Left ventricle myocardium superior (tissue), 1 donor: ENCODE measurements at places on chromosomes 4 and X.

GRCh38 chr4:80767944-80768343 lies 262.6 kb upstream of the BMP3 start:
- no peak for DNase-seq

GRCh38 chr4:57424232-57424897 lies 314.2 kb upstream of the IGFBP7 start:
- DNase-seq, result no peak

- DNase-seq, result no peak
Measured at GRCh38 chrX:73447311-73447794, 500 bp downstream of the CDX4 start.

GRCh38 chrX:38052096-38052495 lies 45.7 kb downstream of the SYTL5 start:
- DNase-seq, result no peak

DNA sequence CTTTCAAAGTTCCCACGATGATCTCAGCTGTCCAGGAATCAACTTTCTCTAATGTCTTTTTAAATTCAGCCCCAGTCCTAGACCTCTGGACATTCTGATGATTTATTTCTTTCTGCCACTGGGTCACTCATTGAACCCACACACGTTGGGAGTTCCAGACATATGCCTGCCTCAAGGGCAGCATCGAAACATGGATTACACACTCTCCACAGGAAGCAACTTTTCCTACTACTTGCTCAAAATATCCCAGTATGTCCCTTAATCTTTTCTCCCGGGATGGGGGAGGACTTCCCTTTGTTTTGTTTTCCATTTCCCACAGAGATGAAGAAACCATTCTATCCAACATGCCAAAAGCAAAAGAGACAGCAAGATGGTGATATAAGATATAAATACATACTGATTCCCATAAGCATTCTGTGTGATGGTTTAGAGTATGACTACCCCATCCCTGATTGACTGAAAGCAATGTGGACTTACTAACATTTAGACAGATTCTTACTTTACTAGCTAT lies 79.8 kb upstream of the PPARGC1A start:
- no peak for DNase-seq

GRCh38 chrX:35622040-35622439 lies 176.1 kb upstream of the MAGEB16 start:
- DNase-seq, result no peak

DNA sequence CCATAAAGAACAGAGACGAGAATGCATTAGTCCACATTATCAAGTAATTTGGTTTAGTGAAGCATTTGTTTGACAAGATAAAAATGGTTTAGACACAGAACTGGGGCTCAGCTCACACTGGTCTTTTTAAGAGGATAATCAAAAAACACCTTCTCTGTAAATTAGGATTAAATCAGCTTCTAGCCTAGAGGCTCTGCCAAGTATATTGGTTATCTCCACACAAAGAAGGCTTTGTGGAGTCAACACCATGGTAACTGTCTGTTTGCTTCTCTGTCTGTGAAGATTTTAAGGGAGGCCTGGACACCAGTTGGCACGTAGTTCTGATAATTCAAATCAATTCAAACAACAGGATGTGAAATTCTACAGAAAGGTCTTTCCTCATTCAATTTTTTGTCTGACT lies 687.0 kb downstream of the DMD start:
- DNase-seq, result no peak

GRCh38 chrX:154840856-154841255 lies 6.4 kb upstream of the SMIM9 start:
- DNase-seq, result no peak

GRCh38 chrX:37684426-37684825 lies 1.2 kb upstream of the XK start:
- DNase-seq, result no peak

GRCh38 chrX:1178580-1179057 lies 33.8 kb downstream of the CRLF2 start:
- no peak for DNase-seq

GRCh38 chr4:124915073-124915472 lies 202.5 kb upstream of the ANKRD50 start:
- no peak for DNase-seq

DNA sequence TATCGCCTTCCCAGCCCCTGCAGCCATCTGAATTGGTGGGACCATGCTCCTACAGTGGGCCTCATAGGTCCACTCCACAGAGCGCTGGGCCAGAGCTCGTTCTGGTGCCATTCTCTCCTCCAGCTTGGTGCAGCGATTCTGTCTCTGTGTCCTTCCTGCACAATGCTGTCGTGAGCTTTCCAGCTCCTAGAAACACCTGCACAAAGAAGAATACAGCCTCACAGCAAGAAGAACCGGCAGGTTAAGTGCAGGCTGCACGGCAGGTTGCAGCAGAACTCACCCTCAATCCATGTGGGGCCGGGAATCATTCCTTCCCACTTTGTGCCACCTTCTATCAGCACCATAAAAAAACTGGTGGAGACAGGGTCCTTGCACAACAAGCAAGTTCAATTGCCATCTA lies 101.2 kb upstream of the ENPP6 start:
- no peak for DNase-seq

DNA sequence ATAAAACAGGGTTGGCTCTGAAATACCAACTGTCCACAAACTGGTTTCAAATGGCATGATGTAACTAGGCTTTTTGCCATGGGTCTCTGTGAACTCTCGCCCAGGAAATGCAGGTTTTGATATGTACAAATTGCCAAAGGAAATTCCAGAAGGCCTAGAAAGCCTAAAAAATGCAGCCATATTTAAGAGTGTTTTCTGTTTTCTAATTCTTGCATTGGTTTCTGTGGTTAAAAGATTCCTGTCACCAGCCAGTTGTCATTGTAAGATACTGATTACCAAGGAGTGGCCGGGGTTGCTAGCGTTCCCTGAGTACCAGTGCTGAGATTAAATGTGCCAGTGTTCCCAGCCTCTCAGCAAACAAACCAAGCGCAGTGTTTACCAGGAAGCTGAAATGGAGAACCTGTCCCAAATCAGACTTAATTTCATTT lies 53.9 kb upstream of the SORBS2 start:
- peak; percentile 55 for DNase-seq

- DNase-seq, result no peak
Measured at GRCh38 chr4:46393606-46394005, 3.7 kb upstream of the GABRA2 start.

DNA sequence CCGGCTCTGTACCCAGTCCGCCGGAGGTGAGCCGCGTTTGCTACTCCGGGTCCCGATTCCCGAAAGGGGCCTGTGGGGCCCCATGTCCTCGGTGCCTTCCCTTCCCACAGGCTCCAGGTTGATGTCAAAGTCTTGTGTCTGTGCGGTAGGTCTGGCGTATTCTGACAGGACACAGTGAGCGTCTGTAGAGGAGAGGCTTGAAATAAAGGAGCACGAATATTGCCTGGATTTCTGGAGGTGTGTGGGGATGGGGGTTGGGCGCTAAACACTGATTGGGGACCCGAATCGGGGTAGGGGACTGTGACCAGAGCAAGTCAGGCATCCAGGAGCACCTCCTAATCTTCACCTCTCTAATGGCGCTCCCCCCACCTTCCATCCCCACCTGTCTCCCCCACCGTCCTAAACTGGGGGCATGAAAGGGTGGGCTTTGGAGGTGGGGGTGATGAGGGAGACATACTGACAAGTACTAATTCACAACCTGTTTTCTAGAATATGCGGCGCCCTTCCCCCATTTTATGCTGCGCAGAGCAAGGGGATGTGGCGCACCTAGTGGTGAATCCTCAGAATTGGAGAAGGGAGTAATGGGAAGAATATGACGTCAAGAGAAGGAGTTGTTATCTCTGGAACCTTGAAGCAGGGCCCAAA lies 855 bp downstream of the GPRASP2 start:
- DNase-seq, result peak; percentile 48

DNA sequence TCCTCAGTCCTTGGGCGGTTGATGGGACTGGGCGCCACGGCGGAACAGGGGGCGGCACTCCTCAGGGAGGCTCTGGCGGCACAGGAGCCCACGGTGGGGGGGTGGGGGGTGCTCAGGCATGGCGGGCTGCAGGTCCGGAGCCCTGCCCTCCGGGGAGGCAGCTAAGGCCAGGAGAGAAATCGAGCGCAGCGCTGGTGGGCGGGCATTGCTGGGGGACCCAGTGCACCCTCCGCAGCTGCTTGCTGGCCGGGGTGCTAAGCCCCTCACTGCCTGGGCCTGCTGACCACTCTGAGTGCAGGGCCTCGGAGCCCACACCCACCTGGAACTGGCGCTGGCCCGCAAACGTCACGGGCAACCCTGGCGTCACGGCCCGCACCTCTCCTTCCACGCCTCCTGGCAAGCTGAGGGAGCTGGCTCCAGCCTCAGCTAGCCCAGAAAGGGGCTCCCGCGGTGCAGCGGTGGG lies 164.9 kb upstream of the AGA start:
- DNase-seq, result no peak

- no peak for DNase-seq
Measured at GRCh38 chr4:183262776-183263100, 57.3 kb downstream of the CLDN22 start.

GRCh38 chrX:63560601-63561218 lies 209.6 kb upstream of the SPIN4 start:
- peak; percentile 51 for DNase-seq

DNA sequence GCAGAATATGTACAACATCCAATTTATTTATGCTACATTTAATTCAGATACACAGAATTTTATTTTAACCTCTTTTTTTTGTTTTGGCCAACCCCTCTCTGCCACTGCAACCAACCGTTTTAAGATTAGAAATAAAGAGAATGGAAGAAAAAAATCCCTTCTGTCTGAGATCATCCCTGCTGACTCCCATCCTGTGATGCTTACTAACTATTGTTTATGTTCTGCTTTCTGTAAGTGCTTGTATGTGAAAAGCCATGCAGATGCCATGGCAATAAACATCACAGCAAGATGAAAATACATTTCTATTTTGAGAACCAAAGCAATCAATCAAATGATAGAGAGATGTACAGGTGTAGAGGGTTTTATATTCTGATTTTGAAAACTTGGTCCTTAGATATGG lies 70.1 kb downstream of the GABRB1 start:
- DNase-seq, result no peak

DNA sequence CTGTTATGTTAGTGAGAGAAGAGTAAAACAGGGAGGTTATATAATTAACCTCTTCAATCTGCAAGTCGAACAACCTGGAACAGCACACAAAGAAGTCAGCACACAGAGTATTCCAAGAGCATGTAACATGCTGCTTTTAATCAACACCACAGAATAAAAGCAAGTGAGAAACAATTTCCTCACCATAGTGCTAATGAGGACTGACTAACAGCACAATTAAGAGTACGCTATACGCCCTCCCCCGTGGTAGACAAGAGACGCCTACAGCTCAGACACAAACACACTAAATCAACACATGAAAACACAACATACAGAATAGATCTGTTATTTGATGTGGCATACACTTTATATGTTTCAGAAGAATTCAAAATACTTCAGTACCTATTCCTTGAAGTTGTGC lies 103.0 kb downstream of the PPP3CA start:
- no peak for DNase-seq

DNA sequence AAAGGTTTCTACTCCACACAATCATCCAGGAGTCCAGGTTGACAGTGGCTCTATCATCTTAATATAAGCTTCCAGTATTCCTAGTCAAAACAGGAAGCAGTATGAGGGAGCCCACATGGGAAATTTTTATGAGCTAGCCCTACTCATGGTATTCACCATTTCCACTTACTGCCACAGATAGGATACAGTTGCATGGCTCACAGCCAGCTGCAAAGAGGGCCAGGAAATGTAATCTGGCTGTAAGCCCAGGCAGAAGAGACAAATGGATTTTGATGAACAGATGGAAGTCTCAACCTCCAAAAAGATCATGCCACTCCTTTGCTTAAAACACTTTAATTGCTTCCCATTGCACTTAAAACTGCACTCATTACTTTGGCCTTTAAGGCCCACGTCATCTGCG lies 150.6 kb downstream of the ADAMTS3 start:
- DNase-seq, result peak; percentile 65

DNA sequence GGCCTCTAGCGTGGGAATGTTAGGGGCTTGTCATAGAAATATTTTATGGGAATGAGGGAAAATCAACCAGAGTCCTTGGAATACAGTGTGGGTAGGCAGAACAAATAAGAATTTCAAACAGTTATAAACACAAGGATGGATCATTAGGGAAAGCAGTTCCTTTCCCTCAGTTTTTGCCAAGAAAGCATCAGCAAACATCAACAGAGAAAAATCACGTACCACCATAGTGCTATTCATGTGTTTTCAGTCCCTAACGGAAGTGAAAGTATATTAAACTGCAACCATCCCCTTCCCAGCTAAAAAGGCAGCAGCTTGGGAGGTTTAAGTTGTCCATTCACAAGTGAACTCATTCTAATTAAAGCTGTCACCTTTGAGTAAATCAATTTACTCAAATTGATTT lies 334.4 kb upstream of the PCDH18 start:
- DNase-seq, result no peak

DNA sequence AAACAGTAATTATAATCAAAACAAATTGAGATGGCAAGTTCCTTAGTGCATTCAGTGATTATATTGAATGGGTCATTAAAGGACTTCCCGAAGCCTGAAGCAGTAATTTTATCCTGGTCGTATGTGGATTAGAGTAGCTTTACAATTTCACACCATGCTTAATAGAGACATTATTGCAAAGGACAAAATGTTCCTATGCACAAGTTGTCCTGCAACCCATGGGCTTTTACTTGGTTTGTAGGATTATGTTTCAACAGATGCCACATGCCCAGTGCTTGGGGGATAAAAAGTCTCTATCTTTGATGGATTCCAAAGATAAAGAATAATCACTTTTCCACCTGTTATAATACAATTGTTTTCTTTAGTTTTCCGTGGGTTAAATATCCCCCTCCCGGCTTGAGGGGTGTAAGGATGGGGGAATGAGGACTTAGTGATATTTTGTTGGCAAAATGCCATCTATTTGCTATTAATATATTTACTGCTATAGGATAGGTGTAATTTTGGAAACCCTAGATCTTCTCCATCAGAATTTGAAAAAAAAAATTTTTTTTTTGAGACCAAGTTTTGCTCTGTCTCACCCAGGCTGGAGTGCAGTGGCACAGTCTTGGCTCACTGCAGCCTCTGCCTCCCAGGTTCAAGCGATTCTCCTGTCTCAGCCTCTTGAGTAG lies 156.5 kb upstream of the ETNPPL start:
- no peak for DNase-seq

GRCh38 chr4:106796876-106797275 lies 239.2 kb downstream of the DKK2 start:
- no peak for DNase-seq

- DNase-seq, result no peak
Measured at GRCh38 chrX:56228914-56229313, 3.2 kb upstream of the KLF8 start.
